Germinal center (tissue), 1 donor: ENCODE measurements at places on chromosomes 13 and 19.

- no peak for DNase-seq
Observed at GRCh38 chr13:42592915-42593900, 19.3 kb downstream of the TNFSF11 start.

DNA sequence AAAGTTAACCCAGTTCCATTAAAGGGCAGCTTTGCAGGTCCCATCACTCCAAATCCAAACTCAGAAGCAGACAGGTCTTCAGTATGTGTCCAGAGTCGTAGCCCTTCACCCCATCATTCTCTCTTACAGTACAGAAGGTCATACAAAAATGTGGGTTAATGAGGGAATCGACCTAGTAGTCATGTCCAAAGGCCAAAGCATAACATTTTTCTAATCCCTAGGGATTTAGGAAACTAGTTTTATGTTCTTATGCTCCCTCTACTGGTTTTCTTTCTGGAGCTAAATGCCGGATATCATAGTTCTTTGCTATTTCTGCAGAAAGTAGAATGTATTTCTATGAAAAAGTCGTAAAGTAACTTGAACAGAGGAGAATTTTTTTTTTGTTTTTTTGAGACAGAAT is 72.2 kb downstream of the DHRS12 start:
- no peak for DNase-seq

GRCh38 chr19:46063201-46063600 is 22.4 kb upstream of the IGFL4 start:
- DNase-seq = no peak

- DNase-seq = no peak
Observed at GRCh38 chr13:24763596-24764275, at the start of gene RNF17. RNF17 (plus strand) TSS chr13:24764169; CDS start chr13:24764204, 35 bp downstream.

- peak; percentile 11 for DNase-seq
Observed at GRCh38 chr13:50128428-50128931, 113.2 kb downstream of the KCNRG start.

GRCh38 chr19:38890686-38891085 is 8.7 kb downstream of the SIRT2 start:
- DNase-seq = no peak

DNA sequence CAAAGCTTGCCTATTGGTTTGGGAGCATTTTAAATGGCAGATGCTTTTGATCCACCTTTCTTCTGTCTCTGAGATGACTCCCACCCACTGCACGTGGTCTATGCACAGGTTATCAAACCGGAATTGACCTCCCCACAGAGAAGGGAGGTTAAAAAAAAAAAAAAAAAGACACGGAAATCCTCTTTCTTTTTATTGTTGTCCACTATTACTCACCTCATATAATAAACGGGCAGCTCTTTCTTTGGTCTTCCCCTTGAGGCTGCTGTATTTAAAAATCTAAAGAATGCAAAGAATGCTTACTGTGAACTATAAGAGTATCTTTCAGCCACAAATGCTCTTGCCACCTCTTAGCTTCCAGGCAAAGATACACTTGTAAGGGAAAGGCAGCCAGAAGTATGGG is 329.7 kb downstream of the NDFIP2 start:
- DNase-seq = no peak

GRCh38 chr13:89822467-89822866 is 1525.0 kb upstream of the MIR17HG start:
- no peak for DNase-seq

DNA sequence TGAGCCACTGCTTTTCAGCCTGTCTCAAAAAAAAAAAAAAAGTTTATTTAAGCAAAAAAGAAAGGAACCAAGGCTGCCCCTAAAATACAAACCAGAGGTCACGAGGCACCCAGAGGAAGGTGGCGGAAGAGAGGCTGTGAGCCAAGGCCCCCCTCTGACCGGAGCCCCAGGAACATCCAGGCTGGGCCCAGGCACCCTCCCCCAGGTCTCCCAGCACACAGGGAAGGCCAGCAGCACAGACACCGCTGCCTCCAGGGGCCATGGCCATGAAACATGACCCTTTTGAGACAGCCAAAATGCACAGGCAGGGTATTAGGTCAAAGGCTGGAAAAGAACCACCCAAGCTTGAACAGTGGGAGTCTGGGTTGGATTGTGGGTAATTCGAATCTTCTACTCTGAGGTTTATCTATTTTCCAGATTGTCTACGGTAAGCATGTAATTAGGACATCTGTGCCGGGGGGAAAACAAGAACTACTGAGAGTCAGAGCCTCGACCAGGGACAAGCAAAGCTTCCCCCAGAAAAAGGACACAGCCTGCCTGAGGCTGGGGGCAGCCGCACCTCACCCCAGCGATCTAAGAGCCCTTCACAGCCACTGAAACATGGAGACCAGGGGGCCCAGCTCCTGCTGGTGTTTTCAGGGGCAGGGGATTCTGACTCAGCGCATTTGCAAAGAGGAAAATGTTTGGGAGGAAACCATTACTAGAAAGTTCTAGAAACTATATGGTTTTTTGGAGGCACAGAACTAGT is 8.4 kb downstream of the PEX11G start:
- no peak for DNase-seq

- DNase-seq = no peak
Observed at GRCh38 chr13:32059511-32059984, 28.0 kb downstream of the FRY start.

GRCh38 chr13:47100214-47100853 is 203.5 kb upstream of the HTR2A start:
- no peak for DNase-seq

DNA sequence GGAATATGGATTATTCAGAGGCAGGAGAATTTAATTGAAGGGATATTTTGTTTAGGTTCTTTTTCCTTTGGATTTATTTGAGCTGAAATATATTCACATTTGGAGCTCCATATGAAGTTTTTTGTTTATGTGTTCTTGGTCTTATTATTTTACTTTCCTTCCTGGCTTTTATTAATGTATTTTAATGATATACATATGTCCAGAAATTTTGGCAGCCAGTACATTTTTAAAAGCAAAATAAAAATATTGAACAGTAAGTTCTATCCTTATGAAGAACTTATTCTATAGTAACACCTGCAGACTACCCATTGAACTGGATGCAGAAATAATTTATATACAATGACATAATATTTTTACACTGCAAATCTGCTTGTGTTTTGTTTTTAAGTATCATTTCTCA is 323.6 kb downstream of the GPC6 start:
- DNase-seq = no peak

DNA sequence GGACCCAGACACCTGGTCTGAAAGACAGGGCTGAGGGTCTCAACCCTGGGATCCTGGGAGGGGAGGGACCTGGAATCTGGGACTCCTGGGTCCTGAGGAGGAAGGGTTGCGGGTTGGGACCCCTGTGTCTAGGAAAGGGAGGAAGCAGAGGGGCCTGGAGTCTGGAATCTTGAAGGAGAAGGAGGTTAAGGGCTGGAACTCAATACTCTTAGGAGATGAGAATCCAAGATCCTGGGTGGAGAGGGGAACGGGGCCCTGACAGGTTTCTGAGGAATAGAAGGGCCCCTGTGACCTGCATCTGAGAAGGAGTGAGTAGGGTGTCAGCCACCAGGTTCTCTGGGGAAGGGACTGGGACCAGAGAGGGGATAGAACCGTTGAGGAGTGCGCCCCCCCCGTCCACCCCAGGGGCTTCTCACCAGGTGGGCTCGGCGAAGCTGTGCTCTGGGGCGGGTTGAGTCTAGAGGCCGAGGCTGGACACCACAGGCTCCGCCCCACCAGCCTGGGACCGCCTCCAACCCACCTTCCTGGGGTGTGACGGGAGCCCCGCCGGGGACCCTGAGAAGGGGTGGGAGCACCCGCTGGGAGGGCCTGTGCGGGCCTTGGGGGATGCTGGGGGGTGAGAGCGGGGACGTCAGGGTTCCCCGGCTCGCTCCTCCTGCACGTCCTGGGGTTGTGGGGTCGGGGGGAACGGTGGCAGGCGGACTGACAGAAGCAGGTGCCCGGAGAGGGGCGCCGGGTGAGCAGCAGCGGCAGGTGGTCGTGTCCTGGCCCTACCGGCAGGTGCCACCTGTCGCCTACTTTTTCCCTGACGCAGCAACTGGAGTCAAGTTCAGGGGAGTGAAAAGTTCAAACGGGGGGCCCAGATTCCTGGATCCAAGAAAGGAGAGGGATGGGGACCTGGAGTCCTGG is at the start of gene MAMSTR:
Gene MAMSTR, minus strand, starts transcription at position 463 of the 909 bp plus-strand sequence. CDS start 694 bp downstream, outside the sequence.
- DNase-seq = no peak

GRCh38 chr13:105272660-105273631 is 1262.5 kb downstream of the EFNB2 start:
- no peak for DNase-seq

DNA sequence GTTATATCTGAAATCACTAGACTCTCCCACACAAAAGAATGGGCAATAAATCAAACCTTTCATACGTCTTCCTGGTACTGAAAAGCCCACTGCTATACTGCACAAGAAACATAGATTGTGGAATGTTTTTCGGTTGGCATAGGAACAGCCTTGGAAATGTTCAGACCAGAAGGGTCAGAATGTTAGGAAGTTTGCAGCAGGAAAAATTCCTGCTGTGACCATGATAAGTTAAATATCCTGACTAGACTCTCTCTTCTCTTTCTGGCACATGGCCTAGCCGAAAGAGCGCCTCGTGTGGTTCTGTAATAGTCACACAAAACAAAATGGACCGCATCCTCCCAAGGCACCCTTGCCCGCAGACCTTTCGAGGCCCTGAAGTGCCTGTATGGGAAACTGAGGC is 427.2 kb downstream of the COG6 start:
- DNase-seq = no peak

- DNase-seq = no peak
Observed at GRCh38 chr13:98549728-98550317, 27.1 kb downstream of the STK24 start.

DNA sequence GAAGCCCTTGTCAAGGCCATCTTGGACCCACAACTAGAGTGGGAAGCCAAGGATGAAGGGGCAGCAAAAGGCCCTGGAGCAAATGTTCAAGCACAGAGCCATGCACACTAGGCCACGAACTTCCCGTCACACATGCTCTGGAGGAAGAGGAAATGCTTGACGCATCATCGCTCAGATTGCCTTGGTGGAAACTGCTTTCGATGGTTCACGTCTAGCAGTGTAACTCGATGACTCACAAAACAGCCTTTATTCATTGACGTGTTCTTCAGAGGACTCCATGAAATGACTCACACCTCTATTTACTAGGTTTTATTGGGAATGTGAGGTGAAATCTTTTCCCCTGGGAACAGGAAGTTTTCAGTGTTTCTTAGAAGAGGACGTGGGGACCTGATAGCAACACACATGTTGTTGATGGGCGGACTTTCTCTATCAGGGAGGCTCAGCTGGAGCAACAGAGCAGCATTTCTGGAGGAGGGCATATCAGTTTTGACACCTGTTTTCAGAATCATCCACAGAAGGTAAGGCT is 79.8 kb upstream of the FLT1 start:
- DNase-seq = peak; percentile 42

GRCh38 chr13:51771418-51772104 is 32.4 kb downstream of the DHRS12 start:
- no peak for DNase-seq

DNA sequence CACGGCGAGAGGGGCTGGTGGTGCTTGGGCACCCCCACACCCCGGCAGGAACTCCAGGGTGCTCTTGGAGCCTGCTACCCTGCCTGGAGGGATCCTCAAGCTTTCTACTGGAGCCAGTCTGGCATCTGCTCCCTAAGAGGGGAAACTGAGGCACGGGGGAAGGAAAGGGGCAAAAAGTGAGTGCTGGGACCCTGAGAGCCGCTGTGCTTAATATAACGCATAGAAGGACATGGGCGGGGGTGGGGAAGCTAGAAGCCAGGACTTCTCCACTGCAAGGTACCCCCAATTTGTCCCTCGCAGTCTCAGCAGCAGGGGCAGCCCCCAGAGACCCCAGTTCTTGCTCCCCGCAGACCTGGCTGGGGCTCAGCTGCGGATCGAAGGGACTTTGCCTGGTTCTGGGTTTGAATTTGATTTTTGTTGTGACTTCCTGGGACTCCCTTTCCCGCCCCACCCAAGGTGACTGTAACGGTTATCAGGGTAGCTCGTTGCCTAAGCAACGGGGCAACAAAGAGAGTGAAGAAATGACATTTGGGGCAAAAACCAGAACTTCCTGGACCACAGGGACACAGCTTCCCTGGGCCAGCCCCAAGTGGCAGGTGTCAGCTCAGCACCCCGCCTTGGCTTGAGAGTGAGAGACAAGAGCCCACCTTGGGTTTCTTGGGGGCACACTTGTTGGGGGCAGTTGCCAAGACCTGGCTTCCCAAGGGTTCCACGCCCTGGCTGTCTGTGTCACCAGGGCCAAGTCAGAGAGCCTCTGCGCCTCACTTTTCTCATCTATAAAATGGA is 638 bp downstream of the ADGRE5 start:
- DNase-seq = peak; percentile 61

DNA sequence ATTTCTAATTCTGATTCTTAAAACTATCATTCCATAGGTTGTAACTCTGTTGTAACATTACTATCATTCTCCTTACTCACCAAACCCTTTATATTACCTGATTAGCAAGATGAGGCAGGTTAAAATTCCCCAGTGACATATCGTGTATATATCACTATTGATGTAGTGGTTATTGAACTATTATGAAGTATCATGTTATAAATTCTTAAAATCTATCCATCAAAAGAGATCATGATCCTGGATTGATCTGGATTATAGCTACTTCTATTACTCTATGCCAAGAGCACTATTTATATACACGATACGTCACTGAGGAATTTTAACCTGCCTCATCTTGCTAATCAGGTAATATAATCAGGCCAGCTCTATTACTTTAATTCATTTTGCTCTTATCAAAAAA is 533.9 kb downstream of the SLITRK6 start:
- DNase-seq = no peak

DNA sequence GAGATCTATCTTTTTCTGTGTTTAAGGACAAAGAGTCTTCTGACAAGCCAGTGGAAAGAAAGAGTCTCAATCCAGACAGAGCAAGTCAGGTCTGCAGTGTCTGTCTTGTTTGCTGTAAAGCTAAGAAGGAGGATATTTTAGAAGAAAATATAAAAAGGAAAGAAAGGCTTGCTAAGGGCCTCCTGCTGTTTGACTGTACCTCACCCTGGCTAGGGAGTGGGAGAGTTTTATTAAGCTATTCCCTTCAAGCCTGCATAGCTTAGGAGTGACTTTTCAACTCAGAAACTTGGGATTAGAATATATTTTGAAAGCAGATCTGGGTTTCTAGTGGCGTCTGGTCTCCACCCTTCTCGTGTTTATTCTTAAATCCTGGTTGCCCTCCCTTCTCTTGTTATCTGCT is 460.0 kb downstream of the COG6 start:
- DNase-seq = no peak

- DNase-seq = no peak
Observed at GRCh38 chr19:3725121-3725520, 16.9 kb downstream of the TJP3 start.

- no peak for DNase-seq
Observed at GRCh38 chr19:10266706-10267105, 4.2 kb upstream of the ICAM1 start.

DNA sequence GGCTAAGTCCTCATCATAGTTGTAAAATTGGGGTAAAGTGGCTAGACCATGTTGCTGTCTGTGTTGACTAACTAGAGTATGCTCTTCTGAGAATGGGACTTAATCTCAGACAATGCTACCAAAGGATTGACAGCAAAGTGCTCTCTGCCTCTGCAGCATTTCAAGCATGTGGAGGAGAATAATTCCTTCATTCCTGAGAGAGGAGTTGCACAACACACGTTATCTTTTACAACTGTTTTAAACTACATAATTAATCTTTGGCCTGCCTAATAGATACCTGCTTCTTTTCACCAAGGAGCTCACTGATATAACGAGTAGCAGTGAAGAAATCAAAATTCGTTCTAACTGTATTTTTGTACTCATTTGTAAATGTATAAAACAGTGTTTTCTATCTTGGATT is 2172.2 kb downstream of the PCDH9 start:
- DNase-seq = no peak
